ENCODE measurements at places on chromosomes 2 and 18.

GRCh38 chr2:214995409-214995808 is 143.0 kb downstream of the ABCA12 start:
- DNase-seq, result no peak

GRCh38 chr18:34551824-34552223 is 158.3 kb upstream of the DTNA start:
- DNase-seq, result no peak

GRCh38 chr2:50529600-50530218 is 502.2 kb downstream of the NRXN1 start:
- DNase-seq, result no peak

DNA sequence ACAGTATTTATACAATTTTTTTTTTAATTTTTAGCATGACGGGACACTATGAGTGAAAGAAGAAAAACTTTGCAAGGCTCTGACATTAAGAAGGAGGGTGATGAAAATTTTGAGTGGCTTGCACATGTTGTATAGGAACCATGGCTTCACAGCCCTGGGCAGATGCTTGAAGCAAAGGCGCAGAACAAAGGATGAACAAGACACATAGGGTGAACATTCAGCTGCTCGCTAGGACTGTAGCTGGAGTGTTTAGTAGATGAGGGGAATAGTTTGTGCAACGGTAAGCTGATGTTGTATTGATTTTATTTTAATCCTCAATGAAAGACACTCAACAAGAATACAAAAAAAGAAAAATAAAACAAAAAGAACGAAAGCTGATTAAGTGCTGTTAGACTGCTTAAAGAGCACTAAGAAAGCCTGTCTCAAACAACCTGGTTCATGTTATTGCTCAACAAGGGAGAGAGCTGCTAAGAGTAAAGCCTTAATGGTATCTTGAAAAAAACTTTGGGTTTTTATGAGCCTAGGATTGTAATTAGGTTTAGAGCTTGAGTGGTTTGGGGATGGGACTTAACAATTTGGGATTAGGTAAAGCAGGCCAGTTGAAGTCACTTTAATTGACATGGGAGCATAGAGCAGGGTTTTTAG is 41.2 kb upstream of the GCFC2 start:
- no peak for DNase-seq

DNA sequence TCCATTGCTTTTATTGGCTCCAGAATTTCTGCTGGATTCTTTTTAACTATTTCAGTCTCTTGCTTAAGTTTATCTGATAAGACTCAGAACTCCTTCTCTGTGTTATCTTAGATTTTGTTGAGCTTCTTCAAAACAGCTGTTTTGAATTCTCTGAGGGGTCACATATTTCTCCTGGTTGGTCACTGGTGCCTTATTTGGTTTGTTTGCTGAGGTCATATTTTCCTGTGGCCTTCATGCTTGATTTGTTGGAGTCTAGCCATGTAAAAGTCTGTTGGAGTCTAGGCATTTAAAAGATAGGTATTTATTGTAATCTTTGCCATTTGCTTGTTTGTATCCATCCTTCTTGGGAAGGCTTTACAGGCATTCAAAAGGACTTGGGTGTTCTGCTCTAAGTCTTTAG is 398.7 kb downstream of the DSEL start:
- no peak for DNase-seq

Data from activated CD8-positive, alpha-beta memory T cell treated with anti-CD3 and anti-CD28 coated beads for 1 hour (primary cell).